Mesothelial cell of epicardium (in vitro differentiated cells): ENCODE measurements at places on chromosomes 12 and 14. TPM values are rescaled to one million over a fixed set of nuclear protein-coding genes. Genes with fewer than 3 reads are reported as not detected.

Gene OR4Q2
- not detected in 3 replicates for total RNA-seq

Gene GXYLT1
- total RNA-seq: 36.3 to 39.8 TPM (median 38.1 TPM) in 3 replicates

Gene ERBB3
- 58.2 to 59.1 TPM (median 59.0 TPM) in 3 replicates for total RNA-seq

Gene POTEG
- total RNA-seq: not detected in 3 replicates
